ENCODE measurements at places on chromosomes 6 and 20. TPM values are rescaled to one million over a fixed set of nuclear protein-coding genes. Genes with fewer than 3 reads are reported as not detected.

DNA sequence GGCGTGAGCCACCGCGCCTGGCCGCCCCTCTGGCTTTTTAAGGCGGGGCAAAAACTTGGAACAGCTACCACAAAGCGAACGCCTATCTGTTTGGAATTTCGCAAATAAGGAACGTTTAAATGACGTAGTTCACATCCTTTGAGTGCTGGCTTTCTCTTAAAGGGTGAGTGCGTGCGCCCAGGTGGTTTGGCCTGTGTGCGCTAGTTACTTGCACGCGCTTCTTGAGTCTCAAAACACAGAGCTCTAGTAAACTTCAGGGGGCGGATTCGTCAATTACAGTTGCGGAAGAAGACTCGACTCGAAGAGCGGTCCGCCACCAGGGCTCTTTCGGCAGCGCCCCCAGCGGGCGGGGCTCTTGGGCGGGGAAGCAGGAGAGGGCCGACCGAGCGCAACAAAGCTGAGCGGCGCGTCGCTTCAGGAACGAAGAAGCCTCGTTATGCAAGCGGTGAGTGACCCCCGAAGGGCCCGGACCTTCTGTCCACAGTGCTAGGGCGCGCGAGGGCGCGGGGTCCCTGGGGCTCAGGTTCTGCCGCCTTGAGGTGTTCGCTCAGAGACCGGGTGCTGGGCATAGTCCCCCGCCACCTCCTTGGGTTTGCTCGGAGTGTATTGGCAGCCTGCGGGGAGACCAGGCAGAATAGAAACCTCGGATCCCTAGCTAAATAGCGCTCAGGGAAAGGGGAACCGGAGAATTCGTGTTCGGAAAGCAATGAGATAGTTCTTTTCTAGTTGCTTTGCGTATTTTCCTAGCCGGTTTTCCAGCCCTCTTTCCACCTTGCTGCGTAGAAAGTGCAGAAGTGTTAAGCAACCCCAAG is at the start of gene SYCP2L:
Gene SYCP2L (plus strand): TSS at position 362 of the 812 bp plus-strand sequence. CDS start 75 bp downstream, at position 437.
- DNase-seq, result no peak

- no peak for DNase-seq
Observed at GRCh38 chr6:137102851-137103492, 58.2 kb upstream of the IL20RA start.

GRCh38 chr20:52031563-52032303 is 159.8 kb downstream of the ZFP64 start:
- no peak for DNase-seq

DNA sequence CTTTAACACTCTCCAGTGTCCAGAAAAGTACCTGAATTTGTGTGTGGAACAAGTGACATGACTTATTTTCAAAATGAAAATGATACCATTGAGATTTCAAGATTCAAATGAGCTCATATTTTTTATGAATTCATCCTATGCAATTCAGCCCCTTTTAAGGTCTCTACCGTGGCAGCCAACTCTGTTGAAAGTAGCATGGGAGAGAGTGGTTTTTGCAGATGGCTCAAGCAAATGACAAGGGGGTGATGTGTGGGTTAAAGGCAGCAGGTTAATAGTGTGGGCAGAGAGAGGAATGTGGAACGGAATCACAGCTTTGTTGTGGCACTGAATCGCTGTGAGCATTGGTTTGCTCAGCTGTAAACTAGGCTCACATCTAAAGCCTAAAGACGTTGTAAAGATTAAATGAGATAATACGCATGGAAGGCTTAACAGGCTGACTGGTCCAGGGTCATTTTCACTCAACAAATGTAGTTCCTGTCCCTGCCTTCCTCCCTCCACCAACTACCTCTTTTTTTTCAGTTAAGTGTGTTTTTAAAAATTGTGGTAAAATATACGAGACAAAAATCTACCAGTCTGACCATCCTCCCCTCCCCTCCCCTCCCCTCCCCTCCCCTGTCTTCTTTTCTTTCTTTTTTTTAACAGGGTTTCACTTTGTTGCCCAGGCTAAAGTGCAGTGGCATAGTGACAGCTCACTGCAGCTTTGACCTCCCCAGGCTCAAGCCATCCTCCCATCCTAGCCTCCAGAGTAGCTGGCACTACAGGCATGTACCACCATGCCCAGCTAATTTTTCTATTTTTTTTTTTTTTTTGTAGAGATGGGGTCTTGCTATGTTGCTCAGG is 114.7 kb upstream of the ZNF217 start:
- DNase-seq, result no peak

DNA sequence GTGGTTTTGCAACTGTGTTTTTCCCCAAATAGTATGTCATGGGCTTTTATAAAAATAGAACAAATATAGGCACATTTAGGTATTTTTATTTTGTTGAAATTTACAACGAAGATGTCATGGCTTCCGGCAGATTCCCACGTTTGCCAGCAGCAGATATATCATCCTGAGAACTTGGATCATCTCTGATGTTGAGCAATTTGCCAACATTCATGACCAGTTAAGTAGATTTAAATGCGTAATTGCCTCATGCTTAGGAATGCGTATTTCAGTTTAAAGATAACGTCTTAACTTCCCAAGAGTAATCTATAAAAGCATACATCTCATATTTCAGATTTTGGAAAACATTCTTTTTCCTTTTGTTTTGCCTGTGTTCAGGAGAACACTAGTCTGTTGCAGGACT is 457.8 kb downstream of the QKI start:
- no peak for DNase-seq

DNA sequence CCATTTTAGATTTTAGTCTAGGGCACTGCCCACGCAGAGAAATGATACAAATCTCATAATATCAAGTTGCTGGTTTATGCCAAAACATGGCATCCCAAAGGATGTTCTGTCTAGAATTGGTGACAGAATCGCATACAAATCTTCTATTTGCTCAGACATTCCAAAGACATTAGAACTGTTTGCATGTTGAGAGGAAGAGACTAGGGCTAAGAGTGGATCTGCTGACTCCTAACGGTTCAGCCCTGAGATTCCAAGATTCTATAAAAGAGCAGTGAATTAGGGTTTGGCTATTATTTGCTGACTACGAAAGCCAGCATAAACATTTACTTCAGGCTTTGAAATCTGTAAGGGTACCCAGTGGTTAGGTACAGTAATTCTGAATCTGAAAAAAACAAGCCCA is 3.6 kb downstream of the EPB41L2 start:
- DNase-seq, result no peak

DNA sequence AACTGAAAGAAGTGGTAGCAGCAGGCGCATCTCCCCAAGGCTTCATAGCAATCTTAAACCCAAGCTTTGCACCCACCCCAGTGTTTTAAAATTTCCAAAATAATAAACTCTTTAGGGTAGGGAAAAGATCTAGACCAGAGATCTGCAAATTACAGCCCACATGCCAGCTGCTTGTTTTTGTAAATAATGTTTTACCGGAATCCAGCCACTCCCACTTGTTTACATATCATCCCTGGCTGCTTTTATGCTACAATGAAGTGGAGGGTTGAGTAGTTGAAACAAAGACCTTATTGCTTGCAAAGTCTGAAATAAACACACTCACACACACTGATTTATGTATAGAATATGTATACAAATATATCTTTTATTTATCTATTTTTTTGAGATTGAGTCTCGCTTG is 30.0 kb downstream of the SLX4IP start:
- DNase-seq, result no peak

- no peak for DNase-seq
Observed at GRCh38 chr6:102853249-102853955, 1459.9 kb downstream of the GRIK2 start.

GRCh38 chr6:44457596-44457995 is 70.1 kb downstream of the CDC5L start:
- no peak for DNase-seq

DNA sequence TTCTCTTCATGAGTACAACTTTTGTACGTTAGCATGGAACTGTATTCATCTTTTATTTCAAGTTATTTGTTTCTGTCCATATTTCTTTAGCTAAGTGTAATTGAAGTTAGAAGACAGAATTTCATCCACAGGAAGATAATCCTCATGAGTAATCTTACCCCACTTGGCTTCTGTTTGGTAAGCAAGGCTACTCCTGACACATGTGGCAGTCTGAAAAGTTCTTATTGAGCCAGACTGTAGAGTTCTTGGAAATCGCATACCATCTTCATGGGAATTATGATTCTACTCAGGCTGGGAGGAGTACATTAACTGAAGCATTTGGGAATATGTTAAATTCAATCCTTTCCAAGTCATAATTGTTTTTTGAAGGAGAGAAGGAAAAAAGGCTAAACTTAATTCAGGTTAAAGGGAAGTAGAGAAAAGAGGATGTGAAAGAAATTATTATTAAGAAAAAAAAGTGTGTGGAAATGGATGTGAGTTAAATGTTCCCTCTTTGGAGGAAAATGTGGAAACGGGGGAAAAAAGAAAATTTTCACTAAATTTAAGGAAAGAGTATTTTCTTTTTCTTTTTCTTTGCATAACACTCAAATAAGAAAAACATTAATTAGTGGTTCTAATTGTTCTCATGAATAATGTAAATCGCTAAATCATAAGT is 41.5 kb upstream of the TENT5A start:
- DNase-seq, result no peak

DNA sequence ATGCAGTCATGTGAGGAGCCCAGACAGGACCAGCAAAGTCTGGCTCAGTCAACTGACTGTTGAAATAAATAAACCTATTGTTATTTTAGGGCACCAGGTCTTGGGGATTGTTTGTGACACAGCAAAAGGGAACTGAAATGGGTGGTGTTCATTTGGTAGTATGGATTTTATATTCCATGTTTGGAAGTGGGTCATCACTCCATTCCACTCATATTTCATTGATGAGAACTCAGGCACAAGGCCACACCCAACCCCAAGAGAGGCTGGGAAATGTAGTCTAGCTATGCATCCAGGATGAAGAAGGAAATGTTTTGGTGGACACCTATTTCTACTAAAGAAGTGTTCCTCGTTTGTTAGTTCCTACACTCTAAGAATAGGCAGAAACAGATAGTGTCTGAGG is 64.9 kb upstream of the BTBD3 start:
- DNase-seq, result no peak

GRCh38 chr6:34143884-34144580 is 1.9 kb downstream of the GRM4 start:
- no peak for DNase-seq

The TRAPPC3L gene
- not detected for total RNA-seq

The GNAS-AS1 gene
- total RNA-seq, result 0.42 TPM

The TFAP2A gene
- 3.0 TPM for total RNA-seq

The EYA2 gene
- total RNA-seq, result 5.9 TPM

The ZNF831 gene
- 1.3 TPM for total RNA-seq

The TRIM10 gene
- 0.50 TPM for total RNA-seq

The SLPI gene
- total RNA-seq, result 62.8 TPM

The CST4 gene
- not detected for total RNA-seq

The CDYL gene
- total RNA-seq, result 43.5 TPM

The XRN2 gene
- total RNA-seq, result 64.5 TPM

The ARFRP1 gene
- total RNA-seq, result 34.1 TPM
